ENCODE measurements at places on chromosomes 5 and 9. TPM values are rescaled to one million over a fixed set of nuclear protein-coding genes. Genes with fewer than 3 reads are reported as not detected.

Gene TNFSF8
- 0.46 TPM for polyA plus RNA-seq

DNA sequence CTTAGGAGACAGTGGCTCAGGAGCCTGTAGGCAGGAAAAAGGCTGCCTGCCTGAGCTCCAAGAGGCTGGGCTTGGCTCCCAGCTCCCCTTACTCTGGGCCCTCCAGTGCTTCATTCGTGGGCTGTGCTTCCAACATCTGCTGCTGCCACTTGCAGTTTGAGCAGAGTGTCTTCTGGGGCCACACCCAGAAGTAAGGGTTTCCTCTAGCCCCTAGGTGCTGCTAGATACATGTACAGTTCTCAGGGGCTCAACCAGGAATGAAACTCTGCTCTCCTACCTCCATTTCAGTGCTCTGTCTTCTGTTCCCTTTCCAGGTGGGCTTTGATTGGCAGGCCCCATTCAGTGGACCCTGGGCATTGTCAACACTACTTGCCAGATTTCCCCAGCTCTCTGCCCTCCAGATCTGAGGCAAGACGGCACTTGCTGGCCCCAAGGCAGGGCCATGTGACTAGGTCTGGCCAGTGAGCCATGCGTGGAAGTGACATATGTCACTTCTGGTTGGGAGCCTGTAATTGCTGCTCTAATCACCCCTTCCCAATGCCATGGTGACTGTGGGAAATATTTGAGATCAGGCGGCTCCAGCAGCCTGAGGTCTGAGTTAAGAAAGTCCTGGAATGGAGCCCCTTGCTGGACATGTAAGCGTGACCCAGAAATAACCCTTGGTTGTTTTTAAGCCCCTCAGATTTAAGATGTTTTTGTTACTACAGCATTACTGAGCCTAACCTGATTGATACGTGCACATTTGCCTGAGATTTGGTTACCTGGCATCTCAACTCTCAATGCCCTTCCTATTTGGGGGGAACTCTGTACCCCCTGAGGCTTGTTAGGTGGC, 9.4 kb upstream of the BOD1 start:
- no peak for DNase-seq

DNA sequence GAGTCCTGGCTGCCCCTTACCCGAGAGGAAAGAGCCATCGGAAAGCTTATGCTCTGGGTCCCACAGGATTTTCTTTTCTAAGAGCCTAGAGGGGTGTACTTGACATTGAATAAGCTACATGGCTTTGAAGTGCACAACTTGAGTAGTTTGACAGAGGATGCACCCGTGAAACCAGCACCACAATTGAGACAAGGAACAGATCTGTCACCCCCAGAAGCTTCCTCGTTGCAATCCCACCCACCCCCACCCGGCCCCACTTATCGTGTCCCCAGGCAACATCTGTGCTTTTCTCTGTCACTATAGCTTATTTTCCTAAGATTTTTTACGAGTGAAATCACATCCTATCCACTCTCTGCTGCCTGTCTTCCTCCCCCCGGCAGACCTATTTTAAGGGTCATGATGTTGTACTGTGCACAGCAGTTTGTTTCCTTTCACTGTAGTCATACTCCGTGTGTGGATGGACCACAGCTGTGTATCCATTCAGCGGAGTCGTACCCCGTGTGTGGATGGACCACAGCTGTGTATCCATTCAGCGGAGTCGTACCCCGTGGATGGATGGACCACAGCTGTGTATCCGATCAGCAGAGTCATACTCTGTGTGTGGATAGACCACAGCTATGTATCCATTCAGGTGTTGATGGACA, 8.8 kb upstream of the FCN2 start:
- DNase-seq = no peak

DNA sequence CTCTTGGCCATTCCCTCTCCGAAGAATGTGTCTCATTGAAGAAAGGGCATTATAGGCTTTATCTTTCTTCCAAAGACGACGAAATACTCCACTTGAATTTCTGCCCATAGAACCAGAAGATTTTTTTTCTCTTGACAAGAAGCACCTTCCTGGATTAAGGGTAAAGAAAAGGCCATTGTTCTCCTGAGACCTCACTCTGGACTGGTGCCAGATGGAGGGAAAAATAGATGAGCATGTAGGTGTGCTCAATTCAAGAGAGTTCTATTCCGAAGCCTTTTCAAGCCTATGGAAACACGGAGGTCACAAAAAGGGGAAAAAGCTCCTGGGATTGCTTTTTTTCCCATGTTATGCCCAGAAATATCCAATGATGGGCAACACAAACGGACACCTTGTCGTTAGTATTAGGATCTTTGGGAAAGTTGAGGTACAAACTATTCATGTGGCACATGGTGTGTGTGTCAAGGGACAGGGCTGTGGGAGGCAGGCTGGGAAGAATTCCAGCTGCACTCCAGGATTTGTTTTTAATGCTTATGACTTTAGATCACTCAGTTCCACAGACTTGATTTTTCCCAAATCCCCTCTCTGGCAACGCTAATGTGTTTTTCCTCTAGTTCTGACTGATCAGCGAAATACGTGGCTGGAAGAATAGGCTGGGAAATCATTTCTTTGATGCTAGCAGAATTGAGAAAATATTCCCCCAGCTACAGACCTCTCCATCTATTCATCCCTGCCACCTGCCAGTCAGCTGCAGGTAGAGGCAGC, 89.9 kb downstream of the SIL1 start:
- DNase-seq = peak; percentile 52

- DNase-seq = no peak
Observed at GRCh38 chr5:149487672-149488071, 63.6 kb downstream of the CSNK1A1 start.

GRCh38 chr5:179797741-179798140, 4.0 kb downstream of the LTC4S start:
- no peak for DNase-seq

DNA sequence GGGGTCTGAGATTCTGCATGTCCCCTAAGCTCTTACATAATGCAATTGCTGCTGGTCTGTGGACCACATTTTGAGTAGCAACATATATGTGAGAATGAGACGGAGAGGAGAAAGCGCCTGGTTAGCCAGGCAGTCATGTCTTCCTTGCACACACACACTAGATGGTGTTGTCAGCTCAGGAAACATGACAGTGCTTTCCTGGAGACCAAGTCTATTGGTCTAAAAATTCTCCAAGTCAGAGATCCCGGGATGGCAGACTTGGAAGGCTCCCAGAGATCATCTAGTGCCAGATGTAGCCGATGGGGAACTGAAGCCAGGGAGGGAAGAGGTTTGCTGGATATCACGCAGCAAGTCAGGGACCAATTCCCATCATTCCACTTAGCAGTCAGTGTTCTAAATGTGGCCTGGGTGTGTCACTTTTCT, 53.4 kb downstream of the GALNT12 start:
- peak; percentile 76 for DNase-seq

- no peak for DNase-seq
Observed at GRCh38 chr9:133470427-133470924, 8.4 kb downstream of the SLC2A6 start.

- peak; percentile 57 for DNase-seq
Observed at GRCh38 chr9:87498046-87498810, 561 bp downstream of the DAPK1 start.

GRCh38 chr5:53537711-53538110, 22.7 kb upstream of the NDUFS4 start:
- DNase-seq = no peak

DNA sequence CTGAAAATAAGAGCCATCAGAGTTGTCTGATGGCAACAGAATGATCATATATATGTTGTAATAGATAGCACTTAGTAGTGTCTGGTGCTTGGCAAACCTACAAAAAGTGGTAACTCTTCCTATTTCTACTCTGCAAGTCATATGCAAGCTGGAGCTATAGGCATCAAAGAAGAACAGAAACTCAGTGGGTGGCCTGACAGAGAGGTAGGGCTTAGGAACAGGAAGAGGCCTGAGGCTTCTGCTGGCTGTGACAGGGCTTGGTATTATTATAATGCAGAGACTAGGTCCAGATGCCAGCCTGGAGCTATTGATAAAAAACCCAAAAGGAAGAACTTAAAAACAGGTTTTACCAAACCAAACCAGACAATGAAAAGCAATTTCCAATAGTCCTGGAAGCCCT, 4.4 kb upstream of the DIAPH1 start:
- no peak for DNase-seq

GRCh38 chr5:141920771-141921170, 2.9 kb upstream of the DELE1 start:
- no peak for DNase-seq

DNA sequence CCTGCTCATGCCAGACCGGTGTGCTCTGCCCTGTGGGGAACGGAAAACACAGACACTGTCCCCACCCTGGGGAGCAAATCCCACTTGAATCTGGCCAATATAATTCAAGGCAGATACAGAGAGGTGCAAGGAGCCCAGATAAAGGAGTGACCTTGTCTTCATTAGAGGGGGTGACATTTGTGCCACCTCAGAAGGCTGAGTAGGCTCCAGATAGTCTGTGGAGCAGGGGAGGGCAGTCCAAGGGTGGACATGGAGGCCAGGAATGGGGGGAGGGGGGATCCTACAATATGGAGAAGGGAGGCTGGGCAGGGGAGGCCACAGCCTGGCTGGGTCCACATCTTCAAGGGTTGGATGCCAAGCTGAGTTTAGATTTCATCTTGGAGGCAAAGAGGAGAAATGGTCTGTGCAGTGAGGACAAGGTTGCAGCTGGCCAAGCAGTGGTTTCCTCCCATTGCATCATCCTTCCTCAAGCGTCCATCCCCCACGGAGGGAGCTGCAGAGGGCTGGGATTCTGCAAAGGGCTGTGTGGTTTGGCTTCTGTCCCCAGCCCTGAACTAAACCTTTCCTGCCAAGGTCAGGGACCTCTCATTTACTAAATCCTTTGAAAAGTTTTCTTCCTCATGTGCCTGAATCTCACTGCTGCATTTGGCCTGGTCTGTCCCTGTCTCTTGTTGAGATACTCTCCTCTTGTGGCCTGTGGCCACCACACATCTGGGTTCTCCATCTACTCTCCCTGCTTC, 60.1 kb downstream of the GALNT12 start:
- no peak for DNase-seq

DNA sequence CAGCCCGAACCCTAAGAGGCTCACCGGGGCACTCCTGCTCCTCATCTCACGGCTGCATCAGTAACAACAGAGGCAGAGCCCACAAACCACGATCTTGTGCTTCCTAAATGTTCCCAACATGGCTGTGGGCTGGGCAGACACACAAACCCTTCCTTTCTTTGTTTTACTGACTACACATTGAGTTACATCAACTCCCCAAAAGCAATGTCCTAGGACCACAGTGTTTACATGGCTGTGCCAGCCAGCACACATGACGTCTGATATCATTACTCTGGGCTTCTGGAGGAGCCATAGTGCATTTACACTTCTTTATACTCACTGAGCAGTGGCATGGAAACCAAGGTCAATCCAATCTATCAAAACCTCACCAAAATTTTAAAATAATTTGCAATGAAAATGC, 101.4 kb downstream of the LHFPL2 start:
- no peak for DNase-seq

GRCh38 chr5:79181419-79182022, 54.4 kb upstream of the JMY start:
- no peak for DNase-seq

- DNase-seq = no peak
Observed at GRCh38 chr5:179852993-179853547, 5.5 kb downstream of the MRNIP start.

DNA sequence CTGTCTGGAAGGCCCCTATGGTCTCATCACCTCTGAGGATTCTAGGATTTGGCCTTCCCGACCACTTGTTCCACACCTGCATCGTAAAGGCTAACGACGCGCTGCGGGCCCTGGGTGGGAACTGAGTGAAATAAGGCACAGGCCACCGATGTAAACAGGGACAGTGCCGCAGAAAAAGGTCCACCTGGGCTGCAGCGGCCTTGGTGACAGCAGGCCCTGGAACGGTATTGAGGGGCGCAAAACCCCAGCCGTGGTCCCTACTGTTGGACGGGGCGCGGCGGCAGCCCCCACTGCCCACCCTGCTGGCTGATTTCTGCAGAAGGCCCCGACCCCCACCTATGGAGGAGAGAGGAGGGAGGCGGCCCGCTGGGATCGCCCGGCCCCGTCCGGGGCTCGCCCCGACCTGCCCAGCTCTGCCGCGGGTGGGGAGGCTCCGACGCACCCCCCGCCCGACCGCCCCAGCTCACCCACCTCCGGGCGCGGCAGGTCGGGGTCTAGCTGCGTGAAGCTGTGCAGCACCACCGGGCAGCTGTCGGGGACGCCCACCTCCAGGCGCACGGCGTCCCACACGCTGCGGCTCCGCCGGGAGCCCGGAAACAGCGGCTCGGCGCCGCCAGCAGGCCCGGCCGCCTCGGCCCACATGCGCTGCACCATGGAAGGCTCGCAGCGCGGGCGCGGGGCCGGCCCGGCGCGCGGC, 391 bp downstream of the RALGDS start:
- peak; percentile 35 for DNase-seq

DNA sequence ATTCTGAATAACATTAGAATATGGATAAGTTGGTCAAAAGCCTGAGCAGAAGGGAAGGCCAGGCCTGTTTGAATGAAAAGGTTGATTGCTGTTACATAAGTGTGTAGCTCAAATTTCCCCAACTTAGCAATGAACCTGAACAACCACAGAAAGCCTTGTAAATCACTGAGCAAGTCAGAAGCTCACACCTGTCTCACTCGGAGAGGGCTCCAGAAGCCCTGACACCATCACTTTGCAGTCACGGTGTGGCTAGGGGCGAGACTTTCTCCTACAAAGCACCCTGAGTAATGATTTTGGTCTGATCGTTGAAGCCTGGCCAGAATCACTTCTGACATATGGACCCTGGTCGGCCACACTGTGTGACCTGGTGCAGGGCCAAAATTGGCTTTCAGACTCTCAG, 62.0 kb downstream of the MTX3 start:
- no peak for DNase-seq

DNA sequence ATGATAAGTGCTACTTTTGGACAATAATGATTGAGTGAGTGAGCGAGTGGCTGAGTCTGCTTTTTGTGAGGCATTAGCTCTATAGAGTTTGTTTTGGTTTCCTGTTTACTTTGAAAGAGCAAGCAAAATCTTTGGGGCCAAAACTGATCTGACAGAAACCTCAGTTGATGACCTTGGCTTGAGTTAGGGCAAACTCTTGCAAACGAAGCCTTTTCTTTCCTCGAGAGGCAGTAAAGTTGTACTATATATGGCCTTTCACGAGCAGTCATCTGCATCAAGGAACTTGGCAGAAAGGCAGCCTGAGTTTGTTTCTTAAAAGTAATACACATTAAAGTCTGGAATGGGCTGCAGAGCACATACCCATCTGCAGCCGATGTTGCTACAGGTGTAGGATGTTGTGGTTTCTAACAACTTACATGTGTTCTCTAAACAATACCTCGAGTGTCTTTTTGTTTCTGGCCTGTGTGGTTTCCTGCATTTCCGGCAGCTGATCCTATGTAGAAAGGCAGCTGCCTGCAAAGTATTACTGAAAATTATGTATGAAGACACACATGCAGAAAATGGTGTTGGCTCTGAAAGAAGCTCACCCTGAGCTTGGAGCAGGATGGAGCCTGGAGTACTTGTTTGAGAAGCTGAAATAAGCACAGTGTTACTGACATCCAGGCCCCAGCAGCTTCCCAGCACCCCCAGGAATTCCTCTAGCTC, 60.8 kb downstream of the FOXD1 start:
- peak; percentile 62 for DNase-seq

- no peak for DNase-seq
Observed at GRCh38 chr5:119368238-119368630, 12.4 kb downstream of the TNFAIP8 start.
